ENCODE measurements at places on chromosomes 16 and 17.

DNA sequence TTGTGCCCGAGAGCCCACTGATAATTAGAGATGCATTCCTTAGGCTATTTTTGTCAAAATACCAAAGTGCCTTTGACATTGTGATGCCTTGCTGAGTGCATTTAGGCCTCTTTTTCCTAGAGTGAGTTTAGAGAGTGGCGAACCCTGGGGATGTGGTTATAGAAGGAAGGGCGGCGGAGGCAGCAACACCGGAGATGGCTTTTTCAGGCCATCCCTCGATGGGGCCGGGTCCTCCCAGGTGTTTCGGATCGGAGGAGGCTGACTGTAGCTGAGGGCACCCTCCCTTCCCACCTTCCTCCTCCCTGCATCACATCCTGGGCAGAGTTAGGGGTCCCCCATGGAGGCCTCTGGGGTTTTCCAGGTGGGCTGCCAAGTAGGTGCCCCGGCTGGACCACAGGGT is 6.6 kb upstream of the SNAI3 start:
- no peak for DNase-seq

DNA sequence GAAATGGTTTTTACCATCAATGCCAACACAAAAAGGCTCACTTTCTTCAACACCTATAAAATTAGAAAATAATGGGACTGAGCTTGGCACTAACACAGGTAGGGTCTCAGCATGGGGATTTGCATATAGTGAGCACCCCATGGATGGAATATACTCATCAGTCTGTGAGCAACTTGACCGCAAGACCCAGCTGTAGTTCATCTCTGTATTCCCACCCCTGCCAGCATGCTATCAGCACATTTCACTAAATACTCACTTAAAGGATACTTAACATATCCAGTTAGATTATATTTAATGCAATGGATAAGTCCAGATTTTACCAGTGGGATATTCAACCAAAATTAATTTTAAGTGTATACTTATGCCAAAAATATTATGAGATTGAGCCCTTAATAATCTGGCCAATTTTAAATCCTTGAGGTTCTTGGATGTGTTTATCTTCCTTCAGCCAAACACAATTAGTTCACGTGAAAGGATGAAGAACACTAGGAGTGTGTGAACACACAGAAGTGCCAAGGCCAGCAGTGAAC is 66.7 kb downstream of the C16orf95 start:
- no peak for DNase-seq

GRCh38 chr16:7938175-7938574 is 605.5 kb downstream of the RBFOX1 start:
- no peak for DNase-seq

- DNase-seq: no peak
Measured at GRCh38 chr17:32258383-32259140, 7.1 kb upstream of the RHBDL3 start.

DNA sequence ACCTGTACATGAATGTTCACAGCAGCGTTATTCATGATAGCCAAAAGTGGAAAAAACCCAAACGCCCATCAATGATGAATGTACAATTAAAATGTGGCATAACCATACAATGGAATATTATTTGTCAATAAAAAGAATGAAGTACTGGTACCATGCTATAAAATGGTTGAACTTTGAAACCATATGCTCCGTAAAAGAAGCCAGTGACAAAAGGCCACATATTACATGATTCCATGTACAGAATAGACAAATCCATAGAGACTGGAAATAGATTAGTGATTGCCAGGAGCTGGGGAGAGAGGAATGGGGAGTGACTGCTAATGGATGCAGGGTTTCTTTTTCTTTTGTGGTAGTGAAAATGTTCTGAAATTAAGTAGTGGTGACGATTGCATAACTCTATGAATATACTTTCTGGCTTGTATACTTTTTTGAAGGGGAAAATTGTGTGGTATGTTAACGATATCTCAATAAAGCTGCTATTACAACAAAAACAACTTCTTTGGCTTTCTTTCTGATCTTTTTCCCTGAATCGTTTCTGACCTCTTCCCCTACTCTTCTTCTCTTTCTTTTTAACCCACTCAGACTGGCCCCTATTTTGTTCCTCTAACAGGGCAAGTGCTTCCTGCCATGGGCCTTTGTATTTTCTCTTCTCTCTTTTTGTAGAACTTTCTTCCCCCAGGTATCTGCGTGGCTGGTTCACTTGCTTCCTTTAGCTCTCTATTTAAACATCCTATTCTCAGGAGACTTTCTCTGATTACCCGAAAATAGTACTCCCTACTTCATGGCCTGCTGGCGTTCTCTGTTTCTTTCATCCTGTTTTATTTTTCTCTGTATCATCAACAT is 67.9 kb downstream of the FTO start:
- DNase-seq: no peak

GRCh38 chr17:49496183-49496866 is 1.2 kb downstream of the NGFR start:
- peak; percentile 88 for DNase-seq

- DNase-seq: no peak
Measured at GRCh38 chr17:8695241-8695640, 49.4 kb downstream of the CCDC42 start.

DNA sequence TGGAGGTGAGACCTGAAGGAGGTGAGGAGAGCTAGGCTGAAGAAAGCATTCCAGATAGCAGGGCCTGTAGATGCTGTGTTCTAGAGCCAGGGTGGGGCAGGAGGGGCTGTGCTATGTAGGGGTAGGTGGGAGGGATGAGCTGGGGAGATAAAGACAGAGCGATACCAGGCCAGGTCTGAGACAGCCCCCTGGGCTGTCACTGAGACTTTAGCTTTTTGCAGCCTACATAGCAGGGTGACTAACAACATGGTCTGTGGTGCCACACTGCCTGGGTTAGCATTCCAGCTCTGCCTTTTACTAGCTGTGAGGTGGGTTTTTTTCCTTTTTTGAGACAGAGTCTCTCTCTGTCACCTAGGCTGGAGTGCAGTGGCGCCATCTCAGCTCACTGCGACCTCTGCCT is 14.3 kb downstream of the NUP85 start:
- no peak for DNase-seq

- no peak for DNase-seq
Measured at GRCh38 chr16:10598157-10598556, 17.8 kb upstream of the EMP2 start.

GRCh38 chr17:81910840-81911276 is 341 bp downstream of the PCYT2 start:
- DNase-seq: no peak

DNA sequence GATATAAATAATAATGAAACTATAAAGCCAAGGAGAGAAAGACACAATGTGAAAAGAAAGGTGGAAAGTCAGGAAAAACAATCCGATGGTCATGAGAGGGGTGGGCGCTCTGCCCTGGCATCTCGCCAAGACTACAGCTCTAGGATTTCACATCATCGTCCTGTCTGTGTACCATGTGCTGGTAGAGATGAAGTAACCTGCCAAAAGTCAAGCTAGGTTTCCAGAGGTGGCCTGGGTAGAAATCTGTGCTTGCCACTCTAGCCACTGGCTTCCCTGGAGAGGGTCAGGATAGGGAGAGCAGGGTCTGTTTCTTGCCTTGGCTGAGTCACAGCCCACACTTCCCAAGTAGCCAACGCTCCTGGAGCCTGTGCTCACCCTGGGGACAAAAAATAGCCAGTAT is 31.0 kb upstream of the TRAP1 start:
- no peak for DNase-seq
